ENCODE measurements at places on chromosomes 16 and 17.

DNA sequence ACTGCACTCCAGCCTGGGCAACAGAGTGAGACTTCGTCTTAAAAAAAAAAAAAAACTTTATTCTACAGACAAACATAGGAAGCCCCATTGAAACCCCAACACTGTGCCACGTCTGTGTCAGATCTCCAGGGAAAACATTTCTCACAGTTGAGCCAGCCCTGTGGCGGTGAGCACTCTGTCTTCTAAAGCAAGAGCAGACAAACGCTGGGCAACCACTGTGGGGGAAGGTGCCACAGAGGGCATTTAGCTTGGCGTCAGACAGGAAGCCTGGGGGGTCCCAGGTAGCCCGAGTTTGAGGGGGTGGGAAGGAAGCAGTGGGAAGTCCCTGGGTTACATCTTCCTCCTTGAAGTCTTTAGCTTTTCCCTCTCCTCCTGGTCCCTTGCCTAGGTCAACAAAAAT, 16.0 kb downstream of the C17orf100 start:
- DNase-seq, result no peak

- DNase-seq, result no peak
These were observed 419.0 kb downstream of the CDH13 start for GRCh38 chr16:83045790-83046189.

DNA sequence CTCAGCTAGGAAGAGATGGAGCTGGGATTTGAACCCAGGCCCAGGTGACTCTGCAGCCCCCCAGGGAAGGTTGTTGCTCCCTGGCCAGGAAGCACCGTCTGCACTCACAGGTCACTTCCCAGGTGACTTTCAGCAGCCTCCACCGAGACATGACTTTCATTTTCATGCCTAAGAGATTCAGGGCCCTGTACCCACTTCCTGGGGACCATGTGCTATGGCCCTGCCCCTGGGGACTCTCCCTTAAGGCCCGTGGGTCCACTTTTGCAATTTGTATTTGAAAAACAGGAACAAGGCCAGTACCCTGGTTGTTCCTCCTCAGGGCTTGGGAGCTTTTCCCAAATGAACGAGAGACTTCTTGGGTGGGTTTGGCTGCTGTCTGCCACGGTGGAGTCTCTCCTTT, 191.0 kb downstream of the IRF8 start:
- no peak for DNase-seq

DNA sequence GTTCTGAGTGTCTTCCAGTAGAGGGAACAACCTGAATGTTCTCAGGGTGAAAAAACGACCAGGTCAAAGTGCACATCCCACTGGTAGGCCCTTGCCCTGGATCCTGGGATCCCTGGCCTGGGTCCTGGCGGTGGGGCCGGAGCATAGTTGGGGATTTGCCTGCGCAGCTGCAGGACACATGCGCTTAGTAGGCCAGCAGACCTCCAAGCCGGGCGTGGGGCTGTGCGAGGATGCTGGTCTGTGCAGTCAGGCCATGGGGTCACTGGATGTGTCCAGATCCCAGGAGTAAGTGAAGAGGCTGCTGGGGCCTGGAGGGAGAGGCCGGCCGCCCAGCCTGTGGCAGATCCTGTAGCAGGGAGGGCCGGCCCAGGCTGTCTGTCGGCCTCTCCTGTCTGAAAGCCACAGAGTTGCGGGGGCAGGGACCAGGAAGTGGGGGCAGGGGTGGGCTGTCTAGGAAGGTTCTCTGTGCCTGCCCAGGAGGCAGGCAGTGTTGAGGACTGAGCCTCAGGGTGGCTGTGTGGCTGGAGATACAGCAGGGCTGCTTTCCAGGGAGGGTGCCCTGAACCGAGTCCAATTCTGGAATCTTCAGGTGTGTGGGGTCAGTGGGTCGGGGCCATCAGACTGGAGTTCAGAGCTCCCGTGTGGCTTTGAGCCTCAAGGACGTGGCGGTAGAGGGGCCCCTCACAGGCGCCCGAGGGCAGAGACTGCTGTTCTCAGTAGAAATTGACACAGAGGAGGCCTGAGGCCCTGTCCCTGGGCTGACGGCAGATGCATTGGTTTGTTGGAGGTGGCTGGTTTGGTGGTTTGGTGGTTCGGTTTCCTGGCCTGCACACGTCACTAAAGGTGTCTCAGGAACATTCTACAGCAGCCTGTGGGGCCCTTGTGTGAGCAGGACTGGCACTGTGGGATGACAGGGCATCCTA, 17.2 kb upstream of the NUDT16L1 start:
- DNase-seq, result no peak

DNA sequence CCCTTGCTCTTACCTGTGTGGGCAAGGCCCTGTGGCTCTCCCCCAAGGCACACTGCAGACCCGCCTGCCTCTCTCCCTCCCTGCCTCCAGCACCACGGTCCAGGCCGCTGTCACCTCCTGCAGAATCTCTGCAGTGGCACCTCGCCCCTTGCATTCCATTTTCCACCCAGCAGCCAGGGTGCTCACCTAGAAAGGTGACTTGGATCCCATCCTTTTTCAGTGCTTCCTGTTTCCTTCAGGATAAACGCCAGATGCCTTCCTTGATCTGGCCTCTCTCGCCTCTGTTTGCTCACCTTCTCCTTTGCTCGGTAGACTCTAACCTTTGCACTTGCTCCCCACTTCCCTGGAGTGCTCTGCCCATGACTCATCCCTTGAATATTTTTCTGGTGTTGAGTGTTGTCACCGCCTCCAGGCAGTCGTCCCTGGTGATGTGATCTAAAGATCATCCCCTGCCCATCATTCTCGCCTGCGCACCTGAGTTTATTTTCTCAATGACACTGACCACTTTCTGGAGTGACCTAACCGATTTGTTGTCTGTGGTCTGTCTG, 79.2 kb upstream of the LGALS9 start:
- no peak for DNase-seq

DNA sequence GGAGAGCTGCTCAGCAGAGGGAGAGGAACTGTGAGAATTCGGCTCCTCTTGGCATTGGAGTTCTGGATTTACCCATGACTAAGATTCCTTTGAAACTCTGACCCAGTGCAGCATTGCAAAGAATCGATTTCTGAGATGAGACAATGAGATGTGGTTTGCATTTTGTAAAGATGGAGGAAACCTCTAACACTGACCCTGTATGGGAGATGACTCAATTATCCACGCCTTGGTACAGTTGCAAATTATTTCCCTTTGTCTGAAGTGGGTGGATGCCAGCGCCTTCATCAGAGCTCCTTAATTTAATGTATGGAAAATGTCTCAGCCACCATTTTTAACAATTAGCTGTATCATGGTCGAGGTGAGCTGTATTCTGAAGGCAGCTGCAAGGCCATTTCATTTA, 53.4 kb downstream of the NUP93 start:
- DNase-seq, result no peak

DNA sequence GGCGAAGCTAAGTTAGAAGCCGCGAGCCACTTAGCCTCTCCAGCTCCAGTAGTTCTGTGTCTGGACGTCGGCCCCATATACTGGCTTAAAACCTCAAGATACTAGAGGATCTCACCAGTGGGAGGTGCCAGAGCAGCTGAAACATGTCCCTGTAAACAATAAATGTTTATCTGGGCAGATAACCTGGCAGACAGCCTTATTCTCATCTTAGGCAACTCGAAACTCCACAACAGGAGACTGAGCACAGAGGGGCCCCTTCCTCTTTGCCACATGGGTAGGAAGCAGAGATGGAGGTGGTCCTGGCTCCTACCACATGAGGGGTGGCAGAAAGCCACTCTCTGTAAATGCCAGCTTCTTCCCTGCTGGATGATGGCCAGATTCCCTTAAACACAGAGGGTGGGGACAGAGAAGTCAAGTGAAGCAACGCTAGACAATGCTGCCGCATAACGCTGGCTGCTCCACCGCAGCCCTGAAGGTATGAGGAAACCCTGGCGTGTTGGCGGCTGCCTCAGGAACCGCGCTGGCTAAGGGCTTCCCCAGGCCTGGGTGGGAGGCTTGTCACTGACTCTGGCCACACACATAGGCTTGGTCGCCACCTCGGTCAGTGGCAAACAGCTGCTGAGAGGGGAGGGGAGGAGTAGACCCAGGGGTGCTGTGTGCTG, 67.9 kb downstream of the HIC1 start:
- DNase-seq, result no peak

- no peak for DNase-seq
These were observed 171.1 kb downstream of the TANC2 start for GRCh38 chr17:63137163-63137562.

GRCh38 chr17:75821552-75821951, 22.7 kb downstream of the UNC13D start:
- no peak for DNase-seq

DNA sequence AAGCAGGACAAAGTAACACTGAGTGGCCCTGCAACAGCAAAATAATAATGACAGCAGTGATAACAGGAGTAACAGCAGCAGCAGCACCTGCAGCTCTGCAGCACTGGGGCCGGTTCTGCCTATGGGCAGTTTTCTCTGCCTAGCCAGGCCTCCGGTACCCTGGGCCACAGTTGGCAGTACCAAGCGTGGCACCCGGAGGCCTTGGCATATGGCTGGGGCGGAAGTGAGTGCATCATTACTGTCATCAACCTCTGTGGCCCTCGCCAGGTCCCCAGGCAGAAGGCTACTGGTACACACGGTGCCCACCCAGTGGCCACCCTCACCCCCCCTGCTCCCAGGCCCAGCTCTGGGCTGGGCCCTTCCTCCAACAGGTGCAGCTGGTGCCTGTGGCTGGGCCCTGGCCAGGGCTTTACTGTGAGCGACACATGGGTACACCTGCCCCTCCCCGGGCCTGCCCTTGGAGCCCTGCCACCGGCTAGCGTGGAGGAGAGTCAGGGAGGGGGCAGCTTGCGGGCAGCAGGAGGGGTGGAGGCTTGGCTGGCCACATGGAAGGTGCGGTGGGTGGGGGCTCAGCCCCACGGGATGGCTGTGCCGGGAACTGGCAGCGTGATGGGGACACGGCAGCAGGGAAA, 3.0 kb downstream of the KCNJ12 start:
- DNase-seq, result no peak

Data from DMS 273 treated with DMSO at 0.1 percent for 48 hours (cell line).